ENCODE measurements at places on chromosomes 5 and 9.

DNA sequence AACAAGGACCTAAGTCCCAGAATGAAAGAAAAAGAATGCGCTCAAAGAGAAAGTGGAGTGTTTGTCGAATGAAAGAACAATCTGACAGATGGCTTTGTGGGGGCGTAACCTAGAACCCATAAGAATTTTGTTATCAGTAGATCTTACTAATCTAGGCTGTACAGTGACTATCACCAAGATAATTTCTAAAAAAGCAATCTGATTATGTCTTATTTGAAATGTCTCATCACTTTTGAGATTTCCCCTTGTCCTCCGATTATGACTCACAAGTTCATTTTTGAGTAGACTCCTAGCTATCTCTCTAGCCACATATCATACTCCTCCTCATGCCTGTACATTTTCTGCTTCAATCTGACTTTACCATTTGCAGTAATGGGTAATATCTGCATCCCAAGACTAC is 135.6 kb upstream of the SMARCA2 start:
- DNase-seq, result peak; percentile 18

GRCh38 chr5:165448753-165449152 is 1943.3 kb downstream of the MAT2B start:
- no peak for DNase-seq

- DNase-seq, result no peak
These were observed 41.1 kb downstream of the ACTBL2 start for GRCh38 chr5:57441557-57441956.

DNA sequence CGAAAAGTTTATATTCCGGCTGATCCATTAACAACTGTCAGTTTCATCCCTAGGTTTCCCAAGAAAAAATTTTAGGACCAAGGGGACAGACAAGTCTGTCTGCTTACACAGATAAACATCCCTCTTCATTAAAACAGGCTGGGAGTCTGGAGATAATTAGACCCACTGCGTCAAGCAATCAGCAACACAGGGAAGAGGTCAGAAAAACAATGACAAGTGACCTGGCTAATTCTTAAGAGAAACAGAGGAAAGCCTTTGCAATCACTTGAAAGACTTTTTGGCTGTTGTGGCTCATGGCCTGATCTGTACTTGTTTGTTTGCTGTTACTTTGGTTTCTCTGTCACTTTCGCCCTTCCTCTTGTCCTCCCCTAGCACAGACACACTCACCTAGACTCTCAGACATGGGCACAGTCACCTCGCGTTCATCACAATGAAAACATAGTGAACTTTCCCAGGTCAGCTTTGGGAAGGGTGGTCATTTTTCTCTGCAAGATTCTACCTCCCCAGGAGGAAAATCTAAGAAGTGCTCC is 2.9 kb upstream of the CCDC192 start:
- DNase-seq, result no peak

- no peak for DNase-seq
These were observed 5.9 kb upstream of the YTHDC2 start for GRCh38 chr5:113507601-113508000.

Data from suppressor macrophage treated with lipopolysaccharide for 1 hour (primary cell).